ENCODE measurements at places on chromosomes 3 and 15.

GRCh38 chr3:71057526-71057894 is 526.0 kb downstream of the FOXP1 start:
- peak; percentile 38 for DNase-seq

DNA sequence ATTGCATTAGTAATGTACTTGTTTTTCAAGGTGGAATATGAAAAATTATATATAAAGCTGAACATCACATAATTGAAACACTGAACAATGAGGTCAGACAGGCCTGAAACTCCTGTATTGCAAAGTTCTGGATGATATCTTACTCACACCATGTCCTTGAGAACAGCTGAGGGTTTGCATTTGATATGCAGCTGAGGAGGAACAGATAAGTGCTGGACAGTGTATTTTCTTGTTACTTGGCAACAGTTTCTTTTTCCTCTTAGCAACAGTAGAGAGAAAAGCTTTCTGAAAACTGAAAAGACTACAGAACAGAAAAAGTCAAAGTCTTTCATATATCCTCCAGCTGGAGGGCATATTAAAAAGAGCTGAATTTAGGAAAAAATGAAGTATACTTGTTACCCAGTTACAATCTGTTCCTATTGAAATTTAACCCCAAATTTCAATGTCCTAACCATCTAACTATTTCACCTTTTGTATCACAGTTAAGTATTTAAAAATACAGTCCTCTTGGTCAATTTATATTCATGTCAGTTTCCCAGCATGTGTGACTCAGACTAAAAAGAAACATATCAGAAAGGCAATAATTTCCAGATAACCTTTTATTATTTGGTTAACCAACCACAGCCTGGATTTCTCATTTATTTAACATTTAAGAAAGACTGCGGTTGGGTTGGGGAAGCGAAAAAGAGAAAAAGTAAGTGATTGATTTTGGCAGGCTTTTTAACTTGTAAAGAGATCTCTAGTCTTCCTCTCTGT is 733.0 kb upstream of the DPPA4 start:
- peak; percentile 0 for DNase-seq

DNA sequence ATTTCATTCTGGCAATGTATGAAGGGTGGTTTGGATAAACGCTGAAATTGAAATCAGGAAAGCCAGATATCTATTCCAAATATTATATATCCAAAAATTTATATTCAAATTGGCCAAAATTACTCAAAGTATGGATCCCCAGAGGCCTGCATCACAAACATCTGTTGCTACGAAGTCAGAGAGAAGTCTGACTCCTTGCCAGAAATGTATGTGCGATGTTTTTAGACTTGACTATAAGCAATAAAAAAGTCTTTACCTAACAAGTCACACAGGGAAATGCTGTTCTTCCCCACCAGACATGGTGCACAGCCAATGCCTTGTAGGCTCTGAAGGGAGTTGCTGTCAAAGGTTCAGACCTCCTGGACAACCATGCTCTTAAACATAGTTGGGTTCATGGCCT is 533.1 kb downstream of the OTOL1 start:
- DNase-seq: no peak

GRCh38 chr15:85672332-85673084 is 122.2 kb downstream of the KLHL25 start:
- DNase-seq: peak; percentile 55

DNA sequence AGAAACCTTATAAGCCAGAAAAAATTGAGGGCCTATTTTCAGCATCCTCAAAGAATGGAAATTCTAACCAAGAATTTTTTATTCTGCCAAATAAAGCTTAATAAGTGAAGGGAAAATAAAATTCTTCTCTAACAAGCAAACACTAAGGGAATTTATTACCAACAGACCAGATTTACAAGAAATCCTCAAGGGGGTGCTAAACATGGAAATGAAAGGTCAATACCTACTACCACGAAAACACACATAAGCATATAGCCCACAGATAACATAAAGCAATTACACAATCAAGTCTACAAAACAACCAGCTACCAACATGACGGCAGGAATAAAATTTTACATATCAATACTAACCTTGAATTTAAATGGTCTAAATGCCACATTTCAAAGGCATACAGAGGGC is 883.5 kb downstream of the SI start:
- DNase-seq: no peak

GRCh38 chr15:100592898-100593297 is 9.1 kb downstream of the LINS1 start:
- peak; percentile 19 for DNase-seq

DNA sequence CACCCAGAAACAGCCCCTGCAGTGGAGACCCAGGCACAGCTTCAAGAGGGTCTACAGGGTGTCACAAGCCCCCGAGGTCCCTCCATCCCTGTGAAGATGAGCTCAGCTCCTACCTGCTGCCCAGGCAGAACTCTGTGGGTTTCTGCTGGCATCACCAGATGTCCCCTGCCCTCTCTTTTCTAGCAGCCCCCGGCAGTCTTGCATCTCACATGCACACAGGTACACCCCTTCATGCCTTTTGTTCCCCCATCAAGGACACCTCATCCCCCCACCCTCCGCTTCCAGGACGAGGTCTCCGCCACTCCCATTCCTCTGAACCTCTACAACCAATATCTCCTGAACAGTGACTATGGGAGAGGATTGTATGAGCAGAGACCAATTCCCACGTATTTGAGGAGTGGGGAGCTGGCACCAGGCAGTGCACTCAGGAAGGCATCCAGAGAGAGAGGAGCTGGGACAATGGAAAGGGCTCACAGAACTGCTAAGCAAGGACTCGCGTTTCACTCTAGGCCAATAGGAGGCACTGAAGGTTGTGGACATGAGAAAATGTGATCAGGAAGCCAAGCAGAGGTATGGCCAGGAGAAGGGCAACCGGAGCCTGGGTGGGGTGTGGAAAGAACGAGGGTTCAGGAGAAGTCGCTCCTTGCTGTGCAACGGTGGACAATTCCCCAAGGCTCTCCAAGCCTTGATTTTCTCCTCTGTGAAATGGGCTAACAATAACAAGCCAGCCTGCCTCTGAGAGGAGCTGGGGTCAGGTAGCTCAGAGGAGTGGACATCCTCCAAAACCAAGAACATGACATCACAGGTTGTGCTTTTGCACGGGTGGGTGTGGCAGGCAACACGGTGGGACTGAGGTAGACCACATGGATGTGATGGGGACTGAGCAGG is 115.2 kb downstream of the CHSY1 start:
- no peak for DNase-seq

- DNase-seq: peak; percentile 47
Observed at GRCh38 chr15:45276831-45277230, 24.8 kb downstream of the SLC28A2 start.

DNA sequence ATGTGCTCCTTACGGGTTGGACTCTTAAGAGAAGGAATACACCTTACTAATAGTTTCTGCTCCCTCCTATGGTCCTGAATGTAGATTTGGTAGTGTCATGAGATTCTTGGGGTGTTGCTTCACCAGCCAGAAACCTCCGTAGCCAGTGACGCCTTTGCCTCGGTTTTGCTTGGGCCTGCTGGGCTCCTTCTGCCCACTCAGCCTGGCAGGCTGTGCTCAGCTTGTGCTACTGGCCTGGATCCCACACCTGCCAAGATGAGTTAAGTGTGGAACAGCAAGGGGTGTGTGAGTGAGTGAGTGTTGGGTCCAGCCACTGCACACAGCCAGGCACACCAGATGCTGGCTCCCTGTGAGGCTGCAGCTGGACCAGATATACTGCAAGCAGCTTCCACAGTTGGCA is 560.1 kb downstream of the NLGN1 start:
- no peak for DNase-seq

DNA sequence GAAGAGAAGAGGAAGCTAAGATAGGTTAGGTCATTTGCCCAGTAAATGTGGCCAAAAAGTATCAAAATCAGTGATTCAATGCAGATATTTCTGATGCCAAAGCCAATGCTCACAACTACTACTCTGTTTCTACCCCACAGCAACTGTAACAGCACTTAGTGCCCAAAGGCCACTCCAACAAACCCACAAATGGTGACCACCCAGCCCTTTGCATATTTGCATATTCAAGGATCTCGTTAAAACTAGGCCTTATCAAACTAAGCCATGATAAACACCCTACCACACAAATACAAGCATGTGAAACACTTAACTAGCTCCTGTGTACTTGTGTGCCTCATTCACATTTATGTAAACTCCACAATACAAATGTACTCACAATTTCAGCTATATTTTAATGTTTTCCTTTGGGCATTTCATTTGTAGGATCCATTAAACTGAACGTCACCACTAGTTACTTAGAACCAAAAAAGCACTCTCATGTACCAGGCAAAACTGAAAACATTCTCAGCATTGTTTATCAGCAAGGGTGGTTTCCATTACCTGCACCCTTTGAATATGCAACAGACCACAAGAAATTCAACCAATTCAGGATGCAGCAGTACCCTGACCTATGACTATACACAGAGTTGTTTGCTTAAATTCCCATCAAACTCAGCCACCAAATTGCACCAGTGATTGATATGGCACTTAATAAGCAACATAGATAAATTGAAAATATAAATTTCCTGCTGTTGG is 111.2 kb upstream of the STT3B start:
- DNase-seq: no peak

DNA sequence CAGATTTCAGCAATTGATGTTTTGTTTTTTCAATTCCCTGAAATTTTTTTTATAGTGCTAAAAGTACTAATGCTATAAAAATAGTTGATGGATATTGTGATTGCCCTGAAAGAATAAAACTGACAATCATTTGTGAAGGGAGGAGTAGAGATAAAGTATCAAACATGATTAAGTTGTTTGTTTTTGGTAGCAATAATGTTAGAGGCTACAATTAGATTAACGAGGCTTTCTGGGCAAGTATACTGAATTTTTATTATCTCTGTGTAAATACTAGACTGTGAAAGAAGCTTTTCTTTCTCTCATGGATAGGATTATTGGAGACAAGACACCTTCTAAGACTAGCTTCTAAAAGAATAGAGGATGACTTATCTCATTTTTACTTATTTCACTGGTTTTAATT is 15.6 kb downstream of the NR1D2 start:
- DNase-seq: no peak

GRCh38 chr3:128152419-128153155 is 694 bp upstream of the EEFSEC start:
- DNase-seq: peak; percentile 77

- DNase-seq: no peak
Observed at GRCh38 chr3:46282696-46283095, 40.4 kb downstream of the CCR3 start.

DNA sequence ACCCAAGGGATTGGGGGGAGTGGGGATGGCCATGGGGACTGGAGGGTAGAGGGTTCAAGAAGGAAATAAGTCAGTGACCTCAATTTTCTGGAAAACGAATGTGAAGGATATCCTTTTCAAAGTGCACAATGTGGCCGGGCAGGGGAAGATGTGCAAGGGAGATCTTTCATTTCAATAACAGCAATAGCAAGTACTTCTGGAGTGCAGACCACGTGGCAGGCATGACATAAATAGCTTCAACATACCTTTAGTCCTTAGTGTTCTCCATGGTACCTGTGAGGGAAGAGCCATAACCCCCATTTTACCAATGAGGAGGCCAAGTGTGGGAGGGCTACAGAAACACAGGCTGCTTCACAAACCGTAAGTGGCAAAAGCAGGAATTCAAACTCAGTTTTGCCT is 138.7 kb downstream of the FOXP1 start:
- no peak for DNase-seq

DNA sequence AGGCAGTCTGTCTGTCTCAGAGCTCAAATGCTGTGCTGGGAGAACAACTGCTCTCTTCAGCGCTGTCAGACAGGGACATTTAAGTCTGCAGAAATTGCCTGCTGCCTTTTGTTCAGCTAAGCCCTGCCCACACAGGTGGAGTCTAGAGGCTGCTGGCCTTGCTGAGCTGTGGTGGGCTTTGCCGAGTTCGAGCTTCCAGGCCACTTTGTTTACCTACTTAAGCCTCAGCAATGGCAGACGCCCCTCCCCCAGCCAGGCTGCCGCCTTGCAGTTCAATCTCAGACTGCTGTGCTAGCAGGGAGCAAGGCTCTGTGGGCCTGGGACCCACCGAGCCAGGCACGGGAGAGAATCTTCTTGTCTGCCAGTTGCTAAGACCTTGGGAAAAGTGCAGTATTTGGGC is 25.0 kb upstream of the RPP14 start:
- no peak for DNase-seq

DNA sequence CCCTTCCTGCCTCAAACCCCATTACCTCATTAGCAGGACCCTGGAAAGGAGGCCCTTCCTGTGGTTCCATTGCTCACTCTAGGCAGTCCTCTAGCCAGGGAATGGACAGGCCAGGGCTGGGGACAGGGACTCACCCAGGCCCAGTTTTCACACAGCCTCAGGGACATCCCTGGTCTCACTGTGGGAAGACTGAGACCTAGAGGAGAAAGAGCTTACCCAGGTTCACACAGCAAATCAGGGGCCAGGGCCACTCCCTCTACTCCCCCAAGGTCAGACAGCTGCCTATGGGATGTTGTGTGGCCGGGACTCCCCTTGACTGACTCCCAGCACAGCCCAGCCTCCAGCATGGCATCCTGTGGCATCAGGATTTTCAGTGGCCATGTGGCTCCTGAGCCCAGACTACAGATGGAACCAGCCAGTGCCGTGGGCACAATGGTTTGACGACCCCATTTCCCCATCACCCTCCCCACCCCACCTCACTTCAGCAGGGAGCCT is 49.3 kb downstream of the ADAMTS7 start:
- no peak for DNase-seq

DNA sequence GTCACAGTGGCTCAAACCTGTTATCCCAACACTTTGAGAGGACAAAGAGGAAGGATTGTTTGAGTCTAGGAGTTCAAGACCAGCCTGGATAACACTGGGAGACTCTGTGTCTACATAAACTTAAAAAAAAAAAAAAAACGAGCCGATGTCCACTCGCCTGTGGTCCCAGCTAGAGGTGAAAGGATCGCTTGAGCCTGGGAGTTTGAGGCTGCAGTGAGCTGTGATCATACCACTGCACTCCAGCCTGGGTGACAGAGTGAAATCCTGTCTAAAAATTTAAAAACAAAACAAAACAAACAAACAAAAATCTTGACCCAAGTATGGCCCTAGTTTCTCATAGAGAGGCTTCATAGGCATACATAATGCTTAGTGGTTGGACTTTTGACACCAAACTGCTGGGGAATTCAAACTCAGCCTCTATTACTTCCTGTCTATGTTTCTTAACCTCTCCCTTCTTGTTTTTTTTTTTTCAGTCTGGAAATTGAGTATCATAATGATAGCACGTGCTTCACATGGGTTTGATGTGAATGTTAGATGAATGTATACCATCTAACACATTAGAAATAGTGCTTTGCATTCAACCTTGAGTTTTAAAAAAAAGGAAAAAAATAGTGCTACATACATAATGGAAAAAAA is 46.4 kb upstream of the CAPN7 start:
- peak; percentile 3 for DNase-seq
